ENCODE measurements at places on chromosomes 5 and 9. TPM values are rescaled to one million over a fixed set of nuclear protein-coding genes. Genes with fewer than 3 reads are reported as not detected.

OGN gene
- total RNA-seq, result 1.7 TPM

PTCD2 gene
- total RNA-seq, result 8.8 TPM

TBCA gene
- 88.7 TPM for total RNA-seq

SPINK13 gene
- total RNA-seq, result not detected

POLR3G gene
- 7.3 TPM for total RNA-seq

FOXD4L4 gene
- total RNA-seq, result not detected

CCNI2 gene
- total RNA-seq, result not detected

INSYN2B gene
- total RNA-seq, result 0.56 TPM

NTNG2 gene
- 0.39 TPM for total RNA-seq

ARID3C gene
- 0.57 TPM for total RNA-seq

SLC34A1 gene
- not detected for total RNA-seq

GRCh38 chr9:19976226-19976625, 187.4 kb upstream of the SLC24A2 start:
- H3K4me3 ChIP-seq, result no peak overlapping the region
- H3K36me3 ChIP-seq, result no peaks in the 10 kb centered on the region
- no peaks in the 10 kb centered on the region for H3K4me1 ChIP-seq
- H3K27me3 ChIP-seq, result no peaks in the 10 kb centered on the region
- no peak for DNase-seq

- no peaks in the 10 kb centered on the region for H3K36me3 ChIP-seq
- H3K27me3 ChIP-seq, result no peaks in the 10 kb centered on the region
- H3K4me3 ChIP-seq, result no peak overlapping the region
Measured at GRCh38 chr5:117262572-117263131, 688.0 kb upstream of the SEMA6A start.

DNA sequence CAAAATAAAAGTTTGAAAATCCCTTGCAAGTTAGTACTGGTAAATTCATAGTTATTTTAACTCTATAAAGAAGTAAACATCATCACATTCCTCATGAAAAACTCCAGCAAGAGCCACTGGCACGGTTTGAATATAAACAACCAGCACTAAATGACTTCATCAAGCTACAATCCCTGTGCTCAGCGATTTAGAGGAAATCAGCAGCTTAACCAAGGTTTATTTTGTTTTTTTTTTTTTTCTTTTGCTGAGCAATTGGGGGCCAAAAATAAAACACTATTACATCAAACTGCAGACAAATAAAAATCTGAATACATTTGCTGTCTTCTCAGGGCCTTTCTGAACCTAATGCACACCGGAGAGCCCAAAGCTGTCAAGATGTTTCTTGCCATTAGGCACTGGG, 106.2 kb upstream of the SLC24A2 start:
- no peak for DNase-seq
- H3K27me3 ChIP-seq, result no peaks in the 10 kb centered on the region
- no peaks in the 10 kb centered on the region for H3K4me1 ChIP-seq

- H3K4me1 ChIP-seq, result peaks cover 9% of the 10 kb centered on the region
- no peak overlapping the region for H3K4me3 ChIP-seq
- DNase-seq, result no peak
- no peaks in the 10 kb centered on the region for H3K36me3 ChIP-seq
Measured at GRCh38 chr9:128033609-128034008, 33.5 kb downstream of the NAIF1 start.

GRCh38 chr9:83151627-83152137, 88.7 kb upstream of the RASEF start:
- no peaks in the 10 kb centered on the region for H3K4me1 ChIP-seq
- no peak for DNase-seq
- H3K27ac ChIP-seq, result no peak overlapping the region
- H3K4me3 ChIP-seq, result no peak overlapping the region
- no peaks in the 10 kb centered on the region for H3K27me3 ChIP-seq

- no peaks in the 10 kb centered on the region for H3K27me3 ChIP-seq
- no peaks in the 10 kb centered on the region for H3K36me3 ChIP-seq
- no peaks in the 10 kb centered on the region for H3K4me1 ChIP-seq
- H3K27ac ChIP-seq, result no peak overlapping the region
- no peak overlapping the region for H3K4me3 ChIP-seq
- DNase-seq, result no peak
Measured at GRCh38 chr9:115680231-115680630, 473.4 kb upstream of the PAPPA start.

DNA sequence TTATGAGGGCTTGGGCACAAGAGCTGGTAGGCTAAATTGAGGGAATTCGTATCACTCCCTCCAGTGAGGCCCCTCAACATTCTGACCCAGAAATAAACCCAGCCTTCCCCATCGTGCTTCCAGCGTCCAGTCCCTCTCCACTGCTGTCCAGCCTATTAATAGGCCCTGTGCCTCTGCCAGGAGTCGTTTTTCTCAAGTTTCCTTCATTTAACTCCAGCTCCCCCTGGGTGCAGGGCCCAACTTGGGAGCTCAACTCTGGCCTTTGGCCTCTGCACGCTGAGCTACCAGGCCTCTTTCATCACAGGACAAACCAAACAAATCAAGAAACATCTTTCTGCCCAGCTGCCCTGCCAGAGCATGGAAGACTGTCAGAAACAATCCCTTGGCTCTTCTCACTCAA, 10.0 kb downstream of the HBEGF start:
- peaks cover 24% of the 10 kb centered on the region for H3K4me1 ChIP-seq
- H3K4me3 ChIP-seq, result no peak overlapping the region
- no peak overlapping the region for H3K27ac ChIP-seq
- no peak for DNase-seq

GRCh38 chr9:133347515-133347984, 381 bp downstream of the MED22 start:
- peaks cover 63% of the 10 kb centered on the region for H3K36me3 ChIP-seq
- peak overlapping the region; percentile 94 for H3K27ac ChIP-seq
- H3K4me1 ChIP-seq, result peaks cover 43% of the 10 kb centered on the region
- peak overlapping the region; percentile 97 for H3K4me3 ChIP-seq
- no peak for DNase-seq

- no peak overlapping the region for H3K27ac ChIP-seq
- H3K4me3 ChIP-seq, result no peak overlapping the region
- H3K27me3 ChIP-seq, result no peaks in the 10 kb centered on the region
- no peak for DNase-seq
- H3K4me1 ChIP-seq, result peaks cover 3% of the 10 kb centered on the region
- peaks cover 8% of the 10 kb centered on the region for H3K36me3 ChIP-seq
Measured at GRCh38 chr5:149313151-149313841, 32.0 kb upstream of the GRPEL2 start.

- H3K4me3 ChIP-seq, result no peak overlapping the region
- H3K36me3 ChIP-seq, result no peaks in the 10 kb centered on the region
- no peaks in the 10 kb centered on the region for H3K27me3 ChIP-seq
- H3K4me1 ChIP-seq, result no peaks in the 10 kb centered on the region
Measured at GRCh38 chr5:13659391-13659790, 285.1 kb downstream of the DNAH5 start.

DNA sequence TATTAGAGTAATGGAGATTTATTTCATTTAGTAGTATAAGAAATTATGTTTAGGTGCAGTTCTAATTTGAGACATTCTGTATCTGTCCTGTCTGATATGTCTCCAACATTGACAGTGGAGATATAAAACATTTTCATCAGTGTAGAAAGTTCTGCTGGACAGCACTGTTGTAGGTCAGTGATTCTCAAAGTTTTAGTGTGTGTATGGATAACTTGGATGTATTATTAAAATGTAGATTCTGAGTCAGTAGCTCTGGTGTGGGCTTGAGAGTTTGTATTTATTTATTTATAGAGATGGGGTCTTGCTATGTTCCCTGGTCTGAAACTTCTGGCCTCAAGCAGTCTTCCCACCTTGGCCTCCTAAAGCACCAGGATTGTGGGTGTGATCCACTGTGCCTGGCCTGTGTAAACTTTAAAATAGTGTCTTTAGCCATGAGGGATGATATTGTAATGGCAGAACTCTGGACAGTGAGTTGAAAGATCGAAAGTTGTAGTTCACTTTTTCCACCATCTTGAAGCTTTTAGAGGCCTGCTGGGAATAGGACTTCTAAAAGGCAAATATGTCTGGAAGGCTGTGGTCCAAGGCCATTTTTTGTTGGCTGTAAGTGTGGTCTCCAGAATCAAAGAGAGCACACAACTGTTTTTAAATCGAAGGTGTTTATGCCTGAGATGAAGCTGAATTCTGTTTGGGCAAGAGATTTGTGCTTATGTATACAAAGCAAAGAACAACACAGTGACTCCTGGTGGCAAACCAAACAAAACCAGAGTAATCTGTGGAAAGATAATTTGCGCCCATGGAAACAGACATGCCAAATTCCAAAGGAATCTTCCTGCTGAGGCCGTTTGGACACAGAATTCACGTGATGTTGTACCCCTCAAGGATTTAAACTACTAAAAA, 12.4 kb downstream of the UBAP1 start:
- DNase-seq, result no peak
- H3K36me3 ChIP-seq, result no peaks in the 10 kb centered on the region
- no peaks in the 10 kb centered on the region for H3K27me3 ChIP-seq
- H3K27ac ChIP-seq, result no peak overlapping the region
- no peak overlapping the region for H3K4me3 ChIP-seq

- no peaks in the 10 kb centered on the region for H3K4me1 ChIP-seq
- DNase-seq, result no peak
- H3K4me3 ChIP-seq, result no peak overlapping the region
- H3K27ac ChIP-seq, result no peak overlapping the region
Measured at GRCh38 chr5:168120401-168121137, 170.9 kb upstream of the WWC1 start.

DNA sequence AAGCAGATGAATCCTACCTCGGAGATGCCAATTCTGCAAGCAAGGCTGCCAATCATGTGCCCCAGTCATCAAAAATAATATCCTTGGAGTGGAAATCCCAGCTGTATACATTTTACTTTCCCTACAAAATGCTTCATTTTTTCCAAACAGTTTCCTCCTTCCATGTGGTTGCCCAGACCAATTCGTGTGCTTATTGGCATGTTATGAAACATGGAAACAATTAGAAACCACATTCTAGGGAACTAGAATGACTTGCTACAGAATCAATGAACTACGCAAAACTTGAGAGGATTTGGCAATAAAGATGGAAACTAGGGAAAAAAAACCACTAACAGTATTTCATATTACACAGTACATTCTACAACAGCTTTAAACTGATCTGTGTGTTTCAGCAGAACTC, 584.5 kb upstream of the DMAC1 start:
- H3K27me3 ChIP-seq, result no peaks in the 10 kb centered on the region
- no peak for DNase-seq
- no peaks in the 10 kb centered on the region for H3K4me1 ChIP-seq
- no peak overlapping the region for H3K27ac ChIP-seq

GRCh38 chr9:89690334-89690912, 85.6 kb downstream of the GADD45G start:
- DNase-seq, result no peak
- H3K27me3 ChIP-seq, result no peaks in the 10 kb centered on the region
- no peaks in the 10 kb centered on the region for H3K36me3 ChIP-seq
- H3K27ac ChIP-seq, result no peak overlapping the region

DNA sequence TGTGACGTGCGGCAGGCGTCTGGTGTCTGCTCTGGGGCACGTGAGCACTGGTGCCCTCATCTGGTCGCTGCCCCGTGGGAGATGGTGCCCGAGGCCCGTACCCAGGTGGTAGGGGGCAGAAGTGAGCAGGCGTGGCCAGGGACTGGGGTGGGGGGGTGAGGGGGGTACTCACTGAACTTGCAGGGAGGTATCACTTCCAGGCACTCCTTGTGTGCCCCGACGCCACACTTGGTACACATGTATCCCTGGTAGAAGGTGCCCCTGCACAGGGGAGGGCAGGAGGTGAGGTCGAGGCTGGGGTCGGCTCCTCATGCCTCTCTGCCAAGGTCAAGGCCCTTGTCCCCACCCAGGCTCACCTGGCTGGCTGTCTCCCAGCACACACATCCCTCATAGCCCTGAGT, 45.2 kb upstream of the SARDH start:
- H3K4me3 ChIP-seq, result no peak overlapping the region
- DNase-seq, result no peak
- H3K36me3 ChIP-seq, result peaks cover 19% of the 10 kb centered on the region
- no peaks in the 10 kb centered on the region for H3K27me3 ChIP-seq
- H3K27ac ChIP-seq, result no peak overlapping the region

DNA sequence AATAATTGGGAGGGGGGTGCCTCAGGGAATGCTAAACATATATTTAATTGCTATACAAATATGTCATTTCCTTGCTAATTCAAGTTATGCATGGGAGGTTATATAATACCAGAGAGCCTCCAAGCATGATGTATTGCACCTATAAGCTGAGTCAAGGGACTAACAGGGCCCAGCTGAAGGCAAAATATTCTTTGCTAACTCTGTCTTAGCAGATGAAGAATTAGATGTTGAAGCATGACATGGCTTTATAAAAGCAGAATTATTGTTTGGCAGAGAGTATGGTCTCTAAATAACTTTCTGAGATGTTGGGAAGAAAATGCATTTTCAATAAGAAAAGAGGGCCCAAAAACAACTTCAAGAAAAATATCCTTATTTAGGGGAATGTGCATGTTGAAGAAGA, 60.4 kb downstream of the SGCD start:
- DNase-seq, result no peak
- no peaks in the 10 kb centered on the region for H3K36me3 ChIP-seq
- H3K27me3 ChIP-seq, result no peaks in the 10 kb centered on the region
- H3K27ac ChIP-seq, result no peak overlapping the region
- H3K4me1 ChIP-seq, result no peaks in the 10 kb centered on the region

- no peak for DNase-seq
- H3K27ac ChIP-seq, result no peak overlapping the region
- H3K4me1 ChIP-seq, result peaks cover 13% of the 10 kb centered on the region
- no peaks in the 10 kb centered on the region for H3K36me3 ChIP-seq
- H3K27me3 ChIP-seq, result no peaks in the 10 kb centered on the region
Measured at GRCh38 chr9:34430843-34431437, 27.4 kb downstream of the FAM219A start.

DNA sequence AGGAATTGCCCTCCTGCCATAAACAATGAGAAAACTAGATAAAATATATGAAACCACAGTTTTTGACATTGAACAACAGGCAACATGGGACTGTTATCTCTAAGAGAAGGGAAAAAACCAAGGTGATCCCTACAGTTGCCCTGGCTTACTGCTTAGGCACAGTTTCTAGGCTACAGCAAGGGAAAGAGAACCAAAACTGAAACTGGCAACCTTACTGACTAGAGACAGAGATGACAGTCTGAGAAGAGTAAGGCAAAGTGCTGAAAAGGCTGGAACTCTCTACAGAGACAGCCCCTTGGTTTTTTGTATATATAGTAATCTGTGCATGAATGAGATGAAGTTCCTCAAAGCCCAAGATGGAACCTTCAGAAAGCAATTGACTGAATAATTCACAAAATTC, 36.2 kb upstream of the REEP2 start:
- H3K4me3 ChIP-seq, result no peak overlapping the region
- H3K27me3 ChIP-seq, result no peaks in the 10 kb centered on the region
- DNase-seq, result no peak
- peaks cover 72% of the 10 kb centered on the region for H3K36me3 ChIP-seq
- no peaks in the 10 kb centered on the region for H3K4me1 ChIP-seq
- H3K27ac ChIP-seq, result no peak overlapping the region

DNA sequence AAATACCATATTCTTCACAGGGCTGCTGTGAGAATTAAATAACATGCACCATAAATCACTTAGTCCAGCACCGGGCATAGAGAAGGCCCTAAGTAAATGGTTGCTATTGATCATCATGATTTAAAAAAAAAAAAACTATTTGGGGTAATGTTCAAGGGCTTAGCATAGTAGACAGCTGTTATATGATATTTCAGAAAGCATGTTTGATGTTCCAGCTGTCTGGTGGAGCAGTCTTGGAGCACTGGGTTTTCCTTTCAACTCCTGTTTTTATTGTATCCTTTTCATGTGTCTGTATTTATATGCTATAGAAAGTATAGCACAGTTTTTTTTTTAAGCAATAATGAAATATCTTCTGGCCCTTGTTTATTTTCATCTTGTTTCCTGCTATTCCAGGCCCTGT, 28.0 kb upstream of the TOMM5 start:
- no peaks in the 10 kb centered on the region for H3K4me1 ChIP-seq
- no peak overlapping the region for H3K27ac ChIP-seq
